CD4-positive, alpha-beta T cell treated with Interleukin-6 for 4 hours (primary cell): ENCODE measurements at places on chromosomes 3 and 15.

GRCh38 chr15:62809968-62810260 lies 232.6 kb upstream of the TPM1 start:
- DNase-seq: no peak

DNA sequence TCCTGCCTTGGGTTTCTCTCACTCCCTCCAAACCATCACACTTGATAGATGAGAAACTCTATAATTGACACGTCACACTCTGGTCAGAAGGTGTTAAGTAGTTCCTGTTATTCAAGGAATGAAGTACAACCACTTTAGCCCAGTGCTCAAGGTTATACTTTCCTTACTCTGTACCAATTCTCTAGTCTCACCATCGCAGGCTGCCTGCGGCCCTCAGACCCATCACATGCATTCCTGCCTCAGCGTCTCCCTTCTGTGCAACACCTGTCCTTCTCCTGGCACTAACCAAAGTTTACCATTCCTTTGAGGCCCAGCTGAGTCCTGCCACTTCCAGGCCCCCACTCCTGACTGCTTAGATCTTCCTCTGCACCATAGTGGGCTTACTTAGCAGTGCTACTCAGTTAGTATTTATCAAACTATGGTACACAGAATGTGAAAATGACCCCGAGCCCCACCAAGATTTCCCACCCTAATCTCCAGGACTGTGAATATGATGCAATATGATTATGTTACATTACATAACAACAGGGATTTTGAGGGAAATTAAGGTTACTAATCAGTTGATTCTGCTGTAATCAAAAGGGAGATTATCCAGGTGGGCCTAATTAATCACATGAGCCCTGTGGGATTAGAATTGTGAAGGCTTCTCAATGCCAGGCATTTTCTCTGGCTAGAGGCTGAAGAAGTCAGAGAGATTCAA lies 36.2 kb downstream of the SPINK8 start:
- no peak for DNase-seq

GRCh38 chr3:193780397-193780796 lies 187.4 kb downstream of the OPA1 start:
- no peak for DNase-seq

DNA sequence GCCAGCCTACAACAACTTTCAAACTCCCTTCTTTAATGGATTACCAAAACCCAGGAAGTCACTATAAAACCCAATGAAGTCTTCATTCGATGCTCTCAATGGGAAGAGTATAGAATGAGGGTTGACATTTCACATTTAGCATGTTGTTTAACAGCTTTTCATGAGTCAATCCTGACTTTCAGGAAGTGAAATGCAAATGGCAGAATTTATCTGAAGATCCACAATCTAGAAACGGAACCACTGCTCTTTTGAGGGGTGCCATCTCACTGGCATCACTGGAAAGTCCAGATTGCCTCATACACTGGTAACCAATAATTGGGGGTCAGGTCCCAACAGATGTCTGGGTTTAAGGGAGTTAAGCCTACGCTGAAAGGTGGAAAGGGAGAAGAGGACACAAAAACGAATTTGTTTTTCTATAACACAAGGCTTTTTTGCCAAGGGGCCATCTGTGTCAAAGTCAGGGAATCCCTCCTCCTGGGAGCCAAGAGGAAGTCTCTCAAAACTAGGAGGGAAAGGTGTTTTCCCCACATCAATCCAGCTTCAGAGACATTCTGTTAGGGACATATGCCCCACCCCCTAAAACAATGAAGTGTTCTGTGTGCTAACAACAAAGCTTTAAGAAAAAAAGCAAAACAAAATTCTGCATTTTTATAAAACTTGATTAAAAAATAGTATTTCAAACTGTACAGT lies 12.0 kb upstream of the ATP1B3 start:
- no peak for DNase-seq

DNA sequence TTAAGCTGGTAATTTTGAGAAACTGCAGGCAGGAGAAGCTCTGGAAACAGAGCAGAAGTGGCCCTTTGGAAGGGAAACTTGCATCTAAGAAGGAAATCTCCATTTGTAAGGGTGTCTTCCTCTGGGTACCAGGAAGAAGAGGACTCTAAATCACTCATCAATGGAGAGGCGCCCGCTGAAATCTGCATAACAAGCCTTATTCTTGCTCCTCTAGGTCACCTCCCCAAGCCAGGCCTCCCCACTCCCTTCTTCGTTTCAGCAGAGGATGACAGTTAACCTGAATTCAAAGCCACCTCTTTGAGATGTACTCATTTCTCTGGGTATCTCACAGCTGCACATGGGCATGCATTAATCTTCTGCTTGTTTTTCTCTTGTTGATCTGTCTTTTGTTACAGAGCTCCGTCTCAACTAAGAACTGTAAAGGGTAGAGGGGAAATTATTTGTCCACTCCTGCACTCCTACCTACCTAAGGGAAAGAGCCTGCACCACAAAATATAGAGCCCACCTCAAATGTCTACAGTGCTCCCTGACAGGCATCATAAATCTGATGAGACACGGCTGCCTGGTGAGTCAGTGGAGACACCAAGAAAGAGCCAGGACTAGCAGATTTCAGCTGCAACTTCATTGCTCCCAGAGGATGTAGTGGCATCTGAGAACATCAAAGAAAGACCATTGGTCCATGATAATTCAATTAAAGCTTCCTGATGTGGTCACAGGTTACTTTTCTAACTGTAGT lies 51.5 kb downstream of the GABRB3 start:
- DNase-seq: no peak

DNA sequence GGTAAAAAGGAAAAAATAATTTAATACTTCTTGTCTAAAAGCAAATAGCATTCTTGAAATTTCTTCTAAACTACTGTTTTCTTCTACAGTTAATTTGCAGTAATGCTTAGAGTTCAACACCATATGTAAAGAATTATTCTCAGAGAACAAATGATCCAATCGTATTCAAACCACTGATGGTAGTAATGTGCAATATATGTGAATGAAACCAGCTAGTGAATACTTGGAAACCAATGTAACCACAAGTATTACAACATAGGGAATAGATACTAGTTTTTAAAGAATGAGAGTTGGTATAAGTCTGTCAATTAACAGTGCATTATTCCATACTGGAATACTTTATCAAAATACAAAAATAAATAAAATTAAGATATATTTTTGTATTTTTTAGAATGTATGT lies 850.0 kb downstream of the DIPK2A start:
- DNase-seq: no peak

- no peak for DNase-seq
Observed at GRCh38 chr3:4674216-4674615, 181.1 kb downstream of the ITPR1 start.

DNA sequence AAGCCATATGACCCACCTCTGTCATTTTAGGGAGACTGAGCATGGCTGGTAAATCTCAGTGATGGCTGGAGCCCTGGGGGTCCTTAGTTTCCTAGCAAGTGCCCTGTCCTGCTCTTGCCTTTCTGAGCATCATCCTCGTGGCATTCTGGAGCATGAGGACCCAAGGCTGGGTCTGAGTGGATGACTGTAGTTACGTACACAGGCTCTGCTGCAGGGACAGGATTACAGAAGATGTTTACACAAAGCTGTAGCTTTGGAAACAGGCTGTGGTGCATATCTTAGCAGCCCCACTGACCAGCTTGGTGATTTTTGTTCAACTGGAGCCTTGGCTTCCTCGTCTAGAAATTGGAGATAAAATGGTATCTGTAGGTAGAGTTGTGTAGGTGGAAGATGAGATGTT lies 272.9 kb upstream of the CTDSPL start:
- no peak for DNase-seq

GRCh38 chr3:94564247-94564646 lies 501.4 kb downstream of the NSUN3 start:
- no peak for DNase-seq

DNA sequence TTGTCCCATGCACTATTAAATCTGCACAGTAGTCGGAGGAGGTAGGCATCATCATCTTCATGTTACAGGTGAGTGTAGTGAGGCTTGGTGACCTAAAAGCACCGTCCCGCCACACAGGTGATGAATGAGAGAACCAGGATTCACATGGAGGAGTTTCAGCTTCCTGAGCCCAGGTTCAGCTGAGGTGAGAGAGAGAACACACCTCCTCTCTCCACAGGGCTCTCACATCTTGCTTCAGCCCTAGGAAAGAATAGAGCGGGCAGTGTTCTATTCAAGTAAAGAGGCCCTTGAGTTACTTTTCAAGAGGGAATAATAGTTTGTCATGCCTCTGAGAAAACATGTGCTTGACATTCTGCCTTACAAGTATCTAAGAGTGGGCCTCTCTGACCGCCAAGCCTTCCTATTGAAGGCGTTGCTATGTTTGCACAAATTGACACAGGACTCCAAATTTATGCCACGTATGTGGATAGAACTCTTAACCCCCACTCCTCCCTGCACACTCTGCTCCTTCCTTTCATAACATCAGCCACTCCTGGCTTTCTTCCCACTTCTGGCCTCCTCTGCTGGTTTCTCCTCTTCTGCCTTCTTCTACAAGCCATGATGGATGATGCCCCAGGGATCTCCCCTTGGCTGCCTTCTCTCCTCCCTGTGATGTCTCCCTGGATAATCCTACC lies 138.3 kb upstream of the ABHD17C start:
- DNase-seq: no peak

- no peak for DNase-seq
Observed at GRCh38 chr3:123449102-123449996, 459 bp upstream of the ADCY5 start.
